ENCODE measurements at places on chromosomes 2 and 18.
A peak's percentile ranks its signal among the peaks of the same experiment; 100 is the strongest.

DNA sequence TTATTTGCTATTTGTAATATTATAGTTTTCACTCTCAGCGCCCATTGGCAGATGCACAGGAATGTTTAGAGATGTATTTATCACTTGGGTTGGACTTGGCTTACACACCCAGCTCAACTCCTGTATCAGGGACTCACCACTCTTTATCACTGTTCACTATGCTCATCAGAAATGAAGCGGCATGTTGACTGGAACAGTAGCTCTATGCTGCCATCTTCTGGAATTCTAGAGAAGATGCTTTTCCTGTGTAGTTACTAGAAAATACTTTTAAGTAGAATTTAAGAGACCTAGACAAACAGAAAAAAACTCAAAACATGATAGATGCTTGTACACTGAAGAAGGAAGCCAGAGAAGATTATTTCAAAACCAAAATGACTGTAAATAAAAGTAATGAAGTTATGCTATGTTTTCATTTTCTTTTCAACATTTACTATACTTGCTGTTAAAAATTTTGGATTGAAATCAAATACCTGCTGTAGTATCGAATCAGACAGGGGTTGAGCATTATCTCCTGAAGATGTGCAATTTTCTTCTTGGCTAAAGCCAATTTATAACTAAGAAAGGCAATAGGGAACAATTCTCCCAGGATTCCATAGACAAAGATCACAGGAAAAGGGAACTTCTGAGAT, 47.4 kb upstream of the NXPH2 start:
- no peaks in the 10 kb centered on the region for H3K36me3 ChIP-seq
- DNase-seq: no peak
- no peak overlapping the region for H3K27ac ChIP-seq
- H3K27me3 ChIP-seq: peaks cover 2% of the 10 kb centered on the region

DNA sequence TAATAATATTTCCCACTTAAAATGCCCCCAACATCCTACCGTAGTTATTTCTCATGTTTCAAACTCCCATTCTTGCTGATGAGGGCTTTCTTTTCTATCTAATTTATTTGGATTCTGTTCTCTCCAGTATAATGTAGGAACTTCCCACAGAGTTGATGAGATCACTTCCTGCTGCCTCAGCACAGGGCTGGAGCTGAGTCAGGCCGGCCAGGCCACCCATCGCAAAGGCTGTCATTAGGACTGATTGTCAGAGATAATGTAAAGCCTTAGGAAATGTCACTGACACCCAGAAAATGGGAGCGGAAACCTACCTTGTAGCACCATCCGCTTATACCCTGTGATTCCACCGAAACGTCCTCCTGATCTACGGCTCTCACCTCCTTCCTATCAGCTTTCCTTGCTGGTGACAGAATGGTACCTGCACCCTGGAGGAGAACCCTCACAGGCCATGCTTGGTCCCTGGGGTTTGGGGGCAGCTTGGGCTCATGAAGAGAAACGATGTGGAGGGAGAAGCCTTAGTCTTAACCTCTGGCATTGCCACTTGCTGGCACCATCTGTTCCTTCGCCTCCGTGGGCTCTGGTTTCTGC, 672.8 kb upstream of the ID2 start:
- H3K27me3 ChIP-seq: no peaks in the 10 kb centered on the region
- no peaks in the 10 kb centered on the region for H3K36me3 ChIP-seq
- no peak for DNase-seq
- peaks cover under 1% of the 10 kb centered on the region for H3K4me1 ChIP-seq

GRCh38 chr2:72813841-72814240, 12.0 kb downstream of the EXOC6B start:
- H3K27me3 ChIP-seq: no peaks in the 10 kb centered on the region
- no peak overlapping the region for H3K27ac ChIP-seq
- no peak overlapping the region for H3K4me3 ChIP-seq
- no peaks in the 10 kb centered on the region for H3K36me3 ChIP-seq
- no peak for DNase-seq
- H3K4me1 ChIP-seq: peaks cover 13% of the 10 kb centered on the region

DNA sequence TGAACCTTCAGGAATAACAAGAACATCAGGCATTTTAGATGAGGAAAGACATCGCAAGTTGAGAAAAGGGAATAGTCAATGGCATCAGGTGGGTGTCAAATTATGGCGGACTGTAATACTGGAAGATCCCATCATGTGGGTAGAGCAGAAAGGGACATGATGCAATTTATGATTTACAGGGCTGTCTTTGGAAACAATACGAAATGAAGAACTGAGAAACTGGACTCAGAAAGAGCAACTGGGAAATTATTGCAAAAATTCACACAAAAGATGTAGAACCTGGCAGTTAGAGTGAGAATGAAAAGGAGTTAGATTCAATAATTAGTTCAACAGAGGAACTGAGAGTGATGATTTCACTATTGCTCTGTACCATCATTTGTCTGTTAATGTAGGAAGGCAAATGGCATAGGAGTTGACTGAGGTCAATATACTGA, 1635.0 kb upstream of the ACVR2A start:
- no peak overlapping the region for H3K4me3 ChIP-seq
- no peaks in the 10 kb centered on the region for H3K36me3 ChIP-seq
- H3K4me1 ChIP-seq: no peaks in the 10 kb centered on the region

DNA sequence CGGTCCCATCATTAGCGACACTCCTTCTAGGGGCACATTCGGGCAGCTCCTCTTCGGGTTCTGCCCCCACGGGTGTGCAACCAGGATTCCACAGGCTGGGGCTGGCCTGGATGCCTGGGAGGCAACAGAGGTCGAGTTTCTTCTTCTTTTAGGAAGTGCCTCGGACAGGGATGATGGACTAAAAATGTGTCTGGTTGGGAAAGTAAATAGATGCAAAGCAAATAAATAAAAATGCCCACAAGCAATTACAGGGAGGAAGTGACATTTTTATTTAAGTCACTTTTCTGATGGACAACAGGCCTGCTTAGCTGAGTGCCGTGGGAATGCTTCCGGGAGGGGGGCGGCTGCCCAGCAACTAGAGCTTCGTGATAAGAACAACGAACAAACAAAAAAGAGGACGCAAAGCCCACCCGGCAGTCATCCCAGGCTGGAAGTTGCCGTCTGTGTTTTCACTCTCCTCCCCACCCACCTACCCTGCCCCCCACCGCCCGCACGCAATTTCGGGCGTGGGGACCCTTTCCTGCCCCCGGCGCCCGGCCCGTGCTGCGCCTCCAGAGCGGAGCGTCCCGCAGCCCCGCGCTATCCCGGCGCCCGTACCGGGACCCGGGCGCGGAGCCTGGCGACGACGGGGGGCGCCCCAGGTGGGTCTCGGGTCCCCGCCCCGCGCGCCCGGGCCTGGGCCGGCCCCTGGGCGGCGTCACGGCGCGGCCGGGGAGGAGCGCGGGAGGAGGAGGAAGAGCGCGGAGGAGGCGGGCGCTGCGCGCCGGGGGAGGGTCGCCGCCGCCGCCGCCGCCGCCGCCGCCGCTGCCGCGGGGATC, 412 bp upstream of the NCK2 start:
- no peak for DNase-seq
- no peaks in the 10 kb centered on the region for H3K36me3 ChIP-seq
- H3K27ac ChIP-seq: peak overlapping the region; percentile 93
- no peaks in the 10 kb centered on the region for H3K27me3 ChIP-seq
- H3K4me1 ChIP-seq: peaks cover 45% of the 10 kb centered on the region

- H3K4me1 ChIP-seq: peaks cover 3% of the 10 kb centered on the region
- DNase-seq: no peak
- H3K4me3 ChIP-seq: peak overlapping the region; percentile 42
- no peaks in the 10 kb centered on the region for H3K36me3 ChIP-seq
These were observed 2156.0 kb upstream of the PIK3C3 start for GRCh38 chr18:39799006-39799405.

DNA sequence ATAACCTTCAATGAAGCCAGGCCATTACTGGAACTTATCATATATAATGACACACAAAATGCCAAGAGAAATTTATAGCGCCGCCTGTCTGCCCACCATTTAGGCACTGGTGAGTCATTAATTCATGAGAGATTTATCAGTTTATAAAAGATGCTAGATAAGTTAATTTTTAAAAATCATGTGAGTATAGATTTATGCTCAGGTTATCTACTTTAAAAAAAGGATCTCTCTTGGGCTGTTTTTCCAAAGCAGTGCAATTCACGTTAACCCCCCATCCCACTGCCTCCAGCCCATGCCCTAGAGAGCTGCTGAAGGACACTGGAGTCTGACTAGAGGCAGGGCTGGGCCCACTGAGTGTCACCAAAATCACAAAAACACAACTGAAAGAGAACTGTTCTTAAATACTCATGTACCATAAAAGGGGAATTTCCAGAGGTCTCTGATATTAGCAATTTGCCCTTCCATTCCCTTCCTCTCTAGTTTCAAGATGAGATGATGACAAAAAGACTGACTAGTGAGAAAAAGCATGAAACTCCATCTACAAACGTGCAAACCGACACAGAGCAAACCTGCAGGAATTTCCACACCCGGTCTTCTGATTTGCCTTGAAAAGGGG, 160.8 kb downstream of the BCL2 start:
- no peak overlapping the region for H3K27ac ChIP-seq
- H3K4me3 ChIP-seq: no peak overlapping the region
- DNase-seq: no peak

DNA sequence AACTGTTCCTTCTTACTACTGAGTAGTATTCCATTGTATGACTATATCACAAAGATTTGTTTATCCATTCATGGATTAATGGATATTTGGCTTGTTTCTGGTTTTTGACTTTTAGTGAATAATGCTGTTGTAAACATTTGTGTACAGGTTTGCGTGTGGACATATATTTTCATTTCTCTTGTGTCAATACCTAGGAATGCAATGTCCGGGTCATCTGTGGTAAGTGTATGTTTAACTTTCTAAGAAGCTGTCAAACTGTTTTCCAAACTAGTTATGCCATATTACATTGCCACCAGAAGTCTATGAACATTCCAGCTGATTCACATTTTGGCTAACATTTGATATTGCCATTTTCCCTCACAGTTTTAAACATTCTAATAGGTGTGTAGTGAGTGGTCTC, 29.1 kb upstream of the SLC16A14 start:
- no peak overlapping the region for H3K27ac ChIP-seq
- H3K4me3 ChIP-seq: no peak overlapping the region
- no peaks in the 10 kb centered on the region for H3K27me3 ChIP-seq
- no peak for DNase-seq
- no peaks in the 10 kb centered on the region for H3K4me1 ChIP-seq

DNA sequence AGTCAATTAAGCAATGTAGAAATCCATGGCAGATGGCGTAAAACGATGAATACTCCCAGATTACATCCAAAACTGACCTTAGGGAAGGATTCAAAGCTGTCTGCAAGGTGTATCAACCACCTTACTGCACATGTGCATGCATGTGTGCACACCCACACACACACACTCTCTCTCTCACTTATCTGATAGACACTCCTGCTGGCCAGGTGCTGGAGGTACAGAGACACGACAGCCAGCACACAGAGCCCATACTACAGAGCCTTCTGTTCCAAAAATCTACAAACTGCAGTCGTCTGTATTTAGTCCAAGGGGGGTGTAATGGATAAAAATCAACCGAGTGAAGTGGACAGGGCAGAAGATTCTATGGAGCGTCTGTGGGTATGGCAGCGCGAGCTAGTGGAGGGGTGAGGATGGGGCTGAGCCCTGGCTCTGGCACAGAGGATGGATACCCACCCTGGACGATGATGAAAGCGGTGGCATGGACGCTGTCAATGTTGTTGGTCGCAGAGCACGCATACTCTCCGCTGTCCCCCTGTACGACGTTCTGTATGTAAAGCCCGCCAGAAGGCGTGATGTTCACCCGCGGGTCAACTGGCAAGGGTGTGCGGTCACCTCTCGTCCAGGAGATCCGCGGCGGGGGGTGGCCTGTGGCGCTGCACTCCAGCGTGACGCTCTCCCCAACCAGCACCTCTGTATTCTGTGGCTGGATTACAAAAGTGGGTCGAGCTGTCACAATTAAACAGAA, 78.4 kb downstream of the PXDN start:
- H3K27ac ChIP-seq: no peak overlapping the region
- H3K4me1 ChIP-seq: no peaks in the 10 kb centered on the region
- peak; percentile 39 for DNase-seq
- H3K27me3 ChIP-seq: no peaks in the 10 kb centered on the region
- no peak overlapping the region for H3K4me3 ChIP-seq
- peaks cover 31% of the 10 kb centered on the region for H3K36me3 ChIP-seq

GRCh38 chr2:45332567-45332966, 278.5 kb downstream of the SRBD1 start:
- no peak overlapping the region for H3K27ac ChIP-seq
- no peak for DNase-seq
- no peaks in the 10 kb centered on the region for H3K36me3 ChIP-seq
- no peaks in the 10 kb centered on the region for H3K27me3 ChIP-seq
- no peak overlapping the region for H3K4me3 ChIP-seq

- H3K27ac ChIP-seq: no peak overlapping the region
- H3K4me1 ChIP-seq: peaks cover 6% of the 10 kb centered on the region
- no peaks in the 10 kb centered on the region for H3K27me3 ChIP-seq
- DNase-seq: no peak
- no peak overlapping the region for H3K4me3 ChIP-seq
- H3K36me3 ChIP-seq: no peaks in the 10 kb centered on the region
These were observed 170.5 kb downstream of the FMNL2 start for GRCh38 chr2:152505495-152505906.

- peak overlapping the region; percentile 90 for H3K27ac ChIP-seq
- no peaks in the 10 kb centered on the region for H3K27me3 ChIP-seq
- DNase-seq: no peak
- peak overlapping the region; percentile 77 for H3K4me3 ChIP-seq
- no peaks in the 10 kb centered on the region for H3K36me3 ChIP-seq
- peaks cover 48% of the 10 kb centered on the region for H3K4me1 ChIP-seq
These were observed 340 bp downstream of the SLC40A1 start for GRCh38 chr2:189580241-189580651.

- no peaks in the 10 kb centered on the region for H3K27me3 ChIP-seq
- no peaks in the 10 kb centered on the region for H3K36me3 ChIP-seq
- H3K27ac ChIP-seq: no peak overlapping the region
- peaks cover 12% of the 10 kb centered on the region for H3K4me1 ChIP-seq
- no peak overlapping the region for H3K4me3 ChIP-seq
These were observed 29.3 kb upstream of the CEP68 start for GRCh38 chr2:65026704-65027464.

GRCh38 chr2:139000131-139000785, 220.1 kb upstream of the NXPH2 start:
- H3K27me3 ChIP-seq: no peaks in the 10 kb centered on the region
- H3K36me3 ChIP-seq: no peaks in the 10 kb centered on the region
- no peak for DNase-seq
- no peaks in the 10 kb centered on the region for H3K4me1 ChIP-seq
- no peak overlapping the region for H3K27ac ChIP-seq

DNA sequence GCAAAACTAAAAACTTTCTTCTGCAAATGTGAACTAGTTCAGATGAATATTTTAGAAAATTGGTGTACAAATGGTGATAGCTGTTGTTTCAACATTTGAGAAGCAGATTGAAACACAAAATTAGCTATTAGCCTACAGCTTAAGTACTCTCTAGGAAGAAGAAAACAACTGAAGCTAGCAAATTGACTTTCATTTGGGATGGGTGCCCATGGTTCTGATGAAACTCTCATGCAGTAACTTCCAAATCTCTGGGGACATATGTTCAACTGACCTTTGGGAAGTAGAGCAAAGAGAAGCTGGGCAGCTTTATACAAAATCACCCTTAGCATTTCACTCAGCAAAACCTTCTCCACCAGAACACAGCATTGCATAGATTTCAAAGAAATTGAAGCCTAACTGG, 119.0 kb downstream of the GALNT13 start:
- no peaks in the 10 kb centered on the region for H3K27me3 ChIP-seq
- no peak for DNase-seq
- no peaks in the 10 kb centered on the region for H3K4me1 ChIP-seq
- H3K27ac ChIP-seq: no peak overlapping the region
- H3K4me3 ChIP-seq: no peak overlapping the region

All from suprapubic skin (tissue), 4 donors.